ENCODE measurements at places on chromosomes 7 and 10.

GRCh38 chr7:3168370-3168769, 124.7 kb upstream of the CARD11 start:
- DNase-seq: no peak

DNA sequence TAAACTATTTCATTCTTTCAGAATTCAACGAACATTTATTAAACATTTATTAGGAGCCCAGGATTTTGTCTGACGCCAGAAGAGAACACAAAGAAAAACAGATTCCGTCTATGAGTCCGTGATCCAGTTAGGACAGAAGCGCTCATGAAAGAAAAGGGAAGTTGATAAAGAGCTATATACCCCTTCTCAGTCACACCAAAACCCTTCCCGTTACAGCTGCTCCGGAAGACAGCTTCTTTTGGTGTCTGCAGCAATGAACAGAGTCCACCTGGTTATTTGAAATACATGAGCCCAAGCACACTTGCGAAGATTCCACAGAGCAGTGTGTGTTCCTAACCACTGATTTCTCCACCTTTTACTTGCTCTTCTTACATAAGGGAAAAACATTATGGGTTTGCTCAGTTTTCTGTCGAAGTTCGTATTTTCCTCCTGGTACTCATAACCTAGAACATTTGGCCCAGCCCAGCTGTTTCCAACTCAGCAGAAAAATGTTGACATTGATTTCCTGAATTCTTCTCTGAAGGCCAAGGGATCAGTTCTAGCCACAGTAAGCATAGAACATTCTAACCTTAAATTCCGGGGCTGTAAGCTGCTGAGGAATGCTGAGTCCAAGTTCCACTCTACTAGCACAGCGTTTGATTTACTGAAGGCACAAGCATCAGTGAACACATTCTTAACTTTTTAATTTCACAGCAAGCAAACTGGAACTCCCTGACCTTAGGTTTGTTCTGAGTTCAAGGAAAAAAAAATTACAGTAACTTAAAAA, 206.5 kb downstream of the SORCS1 start:
- DNase-seq: no peak

DNA sequence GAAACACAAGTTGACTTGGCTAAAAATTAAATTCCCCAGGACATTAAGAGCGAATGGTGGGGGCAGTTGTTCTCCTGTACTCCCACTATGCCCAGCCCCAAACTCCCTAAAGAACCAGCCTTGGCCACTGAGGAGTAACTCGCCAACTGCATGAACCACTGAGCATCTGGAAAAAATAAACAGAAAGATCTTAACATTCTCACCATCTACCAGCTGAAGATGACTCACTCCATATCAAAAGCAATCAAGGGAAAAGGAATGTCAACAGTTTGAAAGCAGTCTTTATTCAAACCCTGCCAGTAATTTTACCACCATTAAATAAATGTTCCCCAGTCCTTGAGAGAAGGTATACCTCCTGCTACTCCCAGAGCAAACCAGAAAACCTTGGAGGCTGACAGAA, 45.4 kb downstream of the CTTNBP2 start:
- no peak for DNase-seq

GRCh38 chr7:73894733-73895551, 34.0 kb downstream of the TMEM270 start:
- no peak for DNase-seq

- no peak for DNase-seq
Measured at GRCh38 chr10:16907687-16908086, 90.5 kb upstream of the RSU1 start.

DNA sequence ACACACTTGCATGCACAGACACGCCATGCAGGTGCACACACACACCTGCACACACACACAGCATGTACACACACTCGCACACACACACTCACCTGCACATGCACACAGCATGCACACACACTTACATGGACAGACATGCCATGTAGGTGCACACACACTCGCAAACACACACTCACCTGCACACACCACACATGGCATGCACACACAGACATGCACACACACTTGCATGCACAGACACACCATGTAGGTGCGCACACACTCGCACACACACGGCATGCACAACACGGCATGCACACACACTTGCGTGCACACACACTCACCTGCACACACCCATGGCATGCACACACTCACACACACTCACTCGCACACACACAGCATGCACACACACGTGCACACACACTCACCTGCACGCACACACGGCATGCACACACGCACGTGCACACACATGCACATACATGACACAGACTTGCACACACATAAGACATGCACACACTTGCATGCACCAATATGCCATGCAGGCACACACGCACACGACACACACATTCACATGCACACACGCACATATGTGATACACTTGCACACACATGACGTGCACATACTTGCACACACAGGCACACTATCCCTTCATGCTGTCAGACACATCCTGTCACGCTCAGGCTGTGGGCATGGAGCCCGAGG, 56.8 kb downstream of the INSIG1 start:
- DNase-seq: no peak

DNA sequence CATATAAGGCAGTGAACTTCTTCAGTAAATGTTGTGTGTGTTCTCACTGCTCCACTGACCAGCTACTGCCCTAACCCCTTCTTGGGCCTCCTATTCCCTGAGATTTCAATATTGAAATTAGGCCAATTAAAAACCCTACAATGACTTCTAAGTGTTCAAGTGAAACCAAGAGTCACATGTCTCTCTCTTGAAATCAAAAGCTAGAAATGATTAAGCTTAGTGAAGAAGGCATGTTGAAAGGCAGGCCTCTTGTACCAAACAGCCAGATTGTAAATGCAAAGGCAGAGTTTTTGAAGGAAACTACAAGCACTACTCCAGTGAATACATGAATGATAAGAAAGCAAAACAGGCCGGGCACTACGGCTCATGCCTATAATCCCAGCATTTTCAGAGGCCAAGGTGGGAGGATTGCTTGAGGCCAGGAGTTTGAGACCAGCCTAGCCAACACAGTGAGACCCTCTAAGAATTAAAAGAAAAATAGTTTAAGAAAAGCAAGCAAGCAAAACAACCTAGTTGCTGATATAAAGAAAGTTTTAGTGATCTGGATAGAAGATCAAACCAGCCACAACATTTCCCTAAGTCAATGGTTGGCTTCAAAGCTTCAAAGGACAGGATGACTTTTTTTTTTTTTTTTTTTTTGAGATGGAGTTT, 22.3 kb downstream of the BRAF start:
- no peak for DNase-seq

DNA sequence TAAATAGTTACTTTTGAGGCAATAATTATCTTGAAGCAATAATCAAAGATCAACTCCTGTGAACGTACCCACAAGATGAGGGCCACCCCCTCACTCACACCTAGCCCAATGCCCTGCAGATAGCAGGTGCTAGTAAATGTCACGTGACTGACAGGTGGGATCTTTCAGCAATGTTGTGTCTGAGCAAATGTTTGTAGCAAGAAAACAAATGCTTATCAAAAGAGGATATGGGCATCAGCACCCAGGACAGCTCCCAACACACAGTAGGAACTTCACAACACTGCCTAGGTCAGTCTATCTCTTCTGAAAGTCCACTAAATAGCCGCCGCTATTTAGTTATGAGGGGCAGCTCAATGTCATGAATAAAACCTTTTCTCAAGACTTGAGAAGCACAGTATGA, 120.8 kb upstream of the PDLIM1 start:
- DNase-seq: no peak

- no peak for DNase-seq
Measured at GRCh38 chr10:129102906-129103693, 363.9 kb upstream of the MGMT start.

DNA sequence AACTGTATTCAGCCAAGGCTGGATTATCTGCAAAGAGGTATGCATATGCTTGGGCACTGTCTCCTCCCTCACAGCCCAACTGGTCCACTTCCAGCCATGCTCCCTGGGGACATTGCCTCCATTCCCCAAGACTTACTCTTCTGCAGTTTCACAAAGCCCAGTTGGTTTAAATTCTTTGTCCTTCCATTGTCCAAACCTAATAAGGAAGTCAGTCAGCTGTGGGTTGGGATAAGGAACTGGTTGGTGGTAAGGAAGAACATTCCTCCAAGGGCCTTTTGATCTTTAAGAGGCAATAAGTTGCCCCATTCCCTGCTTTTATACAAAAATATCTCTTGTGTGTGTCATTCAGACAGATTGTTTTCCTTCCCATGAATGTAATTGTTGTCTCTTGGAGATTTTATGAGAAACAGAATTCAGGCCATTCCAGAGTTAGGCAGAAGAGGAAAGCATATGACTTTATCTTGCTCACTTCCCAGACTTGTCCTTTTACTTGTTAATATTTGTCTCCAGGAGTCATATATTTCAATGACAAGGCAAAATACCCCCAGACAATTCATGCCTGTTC, 673.7 kb downstream of the SUGCT start:
- no peak for DNase-seq

- no peak for DNase-seq
Measured at GRCh38 chr10:73357166-73357565, 1.5 kb downstream of the CFAP70 start.

DNA sequence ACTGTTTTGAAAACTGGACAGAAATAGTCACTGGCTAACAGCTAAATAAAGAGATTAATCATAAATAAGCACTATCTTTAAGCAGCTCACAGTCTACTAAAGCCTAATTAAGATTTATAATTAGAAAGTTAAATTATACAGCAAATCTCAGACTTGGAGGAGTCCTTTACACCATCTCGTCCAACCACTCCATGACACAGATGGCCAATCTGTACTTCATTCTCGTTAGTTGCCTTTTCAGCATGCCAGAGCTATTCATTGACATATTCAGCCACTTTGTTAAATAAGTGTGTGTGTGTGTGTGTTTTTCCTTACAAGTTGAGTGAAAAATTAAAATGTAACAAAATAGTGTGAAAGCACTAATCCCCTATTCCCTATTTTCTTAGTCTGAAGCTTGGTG, 1066.7 kb downstream of the CNTNAP2 start:
- no peak for DNase-seq

- no peak for DNase-seq
Measured at GRCh38 chr7:90181485-90181884, 27.2 kb downstream of the STEAP1 start.
